RWPE1 (cell line): ENCODE measurements at places on chromosomes 6 and 20.
A peak's percentile ranks its signal among the peaks of the same experiment; 100 is the strongest.

DNA sequence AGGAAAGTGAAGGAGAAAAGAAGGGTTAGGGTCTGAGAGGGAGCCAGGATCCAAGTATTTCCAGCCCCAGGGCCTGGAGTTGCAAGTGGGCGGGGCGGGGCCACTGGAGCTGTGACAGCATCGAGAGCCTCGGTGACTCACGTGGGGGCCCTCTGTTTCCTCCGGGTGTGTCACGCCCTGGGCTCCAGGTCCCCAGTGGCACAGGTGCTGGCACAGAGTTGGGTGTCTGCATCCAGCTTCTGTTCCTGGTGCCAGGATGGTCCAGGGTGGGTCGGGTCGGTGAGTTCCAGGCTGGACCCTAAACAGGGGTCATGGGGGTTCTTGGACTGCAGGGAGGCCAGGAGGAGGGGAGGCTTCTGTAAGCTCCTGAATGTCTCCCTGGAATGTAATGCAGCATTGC lies 16.7 kb downstream of the RAET1L start:
- DNase-seq: peak; percentile 62

- DNase-seq: no peak
Observed at GRCh38 chr6:114651611-114652010, 308.8 kb upstream of the HS3ST5 start.

DNA sequence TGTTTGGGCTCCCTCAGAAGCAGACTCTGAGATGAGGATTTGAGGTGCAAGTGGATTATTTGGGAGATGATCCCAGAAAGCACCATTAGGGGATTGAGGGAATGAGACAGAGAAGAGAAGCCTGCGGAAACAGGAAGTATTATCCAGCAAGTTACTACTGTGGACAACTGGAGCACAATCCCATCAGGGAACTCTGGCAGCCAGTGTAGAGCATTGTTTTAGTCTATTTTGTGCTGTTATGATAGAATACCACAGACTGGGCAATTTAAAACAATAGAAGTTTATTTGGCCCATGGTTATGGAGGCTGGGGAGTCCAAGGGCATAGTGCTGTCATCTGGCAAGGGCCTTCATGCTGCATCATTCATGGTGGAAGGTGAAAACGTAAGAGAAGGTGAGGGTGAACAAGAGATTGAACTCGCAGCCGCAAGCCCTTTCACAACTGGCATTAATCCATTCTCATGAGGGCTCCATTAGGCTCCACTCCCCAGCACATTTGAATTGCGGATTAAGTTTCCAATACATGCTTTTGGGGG lies 43.5 kb upstream of the SLC9A8 start:
- DNase-seq: no peak

DNA sequence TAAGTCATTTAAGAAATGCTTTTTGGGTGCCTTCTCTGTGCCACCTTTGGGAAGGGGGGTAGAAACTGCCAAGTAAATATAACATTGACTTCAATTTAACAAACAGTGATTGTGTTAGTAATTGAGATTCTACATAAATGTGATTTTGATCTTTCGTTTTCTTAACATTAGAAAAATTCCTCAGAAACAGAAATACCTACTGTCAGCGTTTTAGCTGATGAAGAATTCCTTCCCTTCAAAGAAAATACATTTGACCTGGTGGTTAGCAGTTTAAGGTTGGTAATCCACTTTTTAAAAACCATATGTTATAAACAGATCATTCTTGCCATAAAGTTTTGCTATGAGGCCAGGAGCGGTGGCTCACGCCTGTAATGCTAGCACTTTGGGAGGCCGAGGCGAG lies 9.8 kb downstream of the NDUFAF5 start:
- no peak for DNase-seq

DNA sequence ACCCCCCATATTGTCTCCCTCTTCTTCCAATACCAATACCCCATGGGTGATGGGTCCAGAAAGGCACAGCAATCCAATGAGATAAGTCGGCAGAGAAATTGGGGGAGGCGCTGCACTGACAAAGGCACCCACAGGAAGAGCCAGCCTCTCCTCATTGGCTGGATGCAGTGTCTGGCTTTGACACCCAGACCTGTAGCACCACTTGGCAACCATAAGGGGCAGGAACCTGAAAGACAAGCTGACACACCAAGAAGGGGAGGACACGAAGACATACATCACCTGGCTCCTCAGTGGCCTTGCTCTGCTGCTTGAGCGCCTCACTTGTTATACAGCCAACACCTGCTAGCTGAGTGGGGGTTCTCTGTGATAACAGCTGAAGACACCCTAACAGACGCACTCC lies 19.4 kb upstream of the SLC4A11 start:
- no peak for DNase-seq

DNA sequence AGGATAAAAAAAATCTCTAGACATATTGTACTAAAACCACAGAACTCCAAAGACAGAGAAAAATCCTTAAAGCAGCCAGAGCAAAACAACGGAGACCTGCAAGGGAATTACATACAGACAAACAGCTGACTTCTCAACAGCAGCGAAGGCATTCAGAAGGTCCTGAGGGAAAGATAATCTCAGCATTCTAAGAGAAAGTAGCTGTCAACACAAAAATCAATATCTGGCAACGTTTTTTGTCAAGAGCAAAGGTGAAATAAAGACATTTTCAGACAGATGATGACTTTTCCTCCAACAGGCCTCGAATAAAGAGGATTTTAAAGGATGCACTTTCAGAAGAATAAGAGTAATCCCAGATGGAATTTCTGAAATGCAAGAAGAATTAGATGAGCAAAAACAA lies 6.1 kb upstream of the SCGN start:
- no peak for DNase-seq

DNA sequence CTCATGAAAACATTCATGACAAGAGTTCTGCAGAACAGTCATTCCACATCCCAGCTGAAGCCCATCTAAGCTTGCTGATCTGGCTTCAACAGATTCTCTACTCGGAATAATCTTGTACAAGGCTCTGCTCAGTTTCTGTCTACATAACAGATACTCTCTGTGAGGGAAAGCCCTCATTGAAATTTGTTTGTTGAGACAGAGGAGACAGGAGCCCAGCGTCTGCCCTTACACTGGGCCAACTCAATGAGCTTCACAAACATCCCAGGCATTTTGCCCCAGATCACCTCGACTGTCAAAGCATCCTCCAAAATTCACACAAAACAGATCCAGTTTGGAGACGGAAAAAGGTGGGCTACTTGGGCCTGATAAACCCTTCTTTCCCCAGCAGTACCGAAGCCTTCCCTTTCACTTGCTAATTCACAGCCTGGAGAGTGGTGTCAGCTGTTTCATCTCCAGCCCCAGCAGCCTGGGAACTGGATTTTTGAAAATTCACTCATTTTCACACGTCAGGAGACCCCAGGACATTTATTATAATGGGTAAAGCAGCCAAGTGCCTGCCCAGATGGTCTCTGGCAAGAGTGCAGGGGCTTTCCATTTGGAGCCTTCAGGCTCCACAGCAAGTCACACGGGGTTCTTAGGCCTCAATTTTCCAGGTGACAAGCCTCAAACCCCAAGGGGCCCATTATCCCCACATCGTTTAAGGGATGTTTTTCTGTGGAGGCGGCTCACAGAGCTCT lies 7.3 kb downstream of the CCDC167 start:
- DNase-seq: no peak

- DNase-seq: no peak
Observed at GRCh38 chr20:33566781-33567603, 77.1 kb downstream of the CBFA2T2 start.

- no peak for DNase-seq
Observed at GRCh38 chr6:12363651-12364381, 73.7 kb downstream of the EDN1 start.

DNA sequence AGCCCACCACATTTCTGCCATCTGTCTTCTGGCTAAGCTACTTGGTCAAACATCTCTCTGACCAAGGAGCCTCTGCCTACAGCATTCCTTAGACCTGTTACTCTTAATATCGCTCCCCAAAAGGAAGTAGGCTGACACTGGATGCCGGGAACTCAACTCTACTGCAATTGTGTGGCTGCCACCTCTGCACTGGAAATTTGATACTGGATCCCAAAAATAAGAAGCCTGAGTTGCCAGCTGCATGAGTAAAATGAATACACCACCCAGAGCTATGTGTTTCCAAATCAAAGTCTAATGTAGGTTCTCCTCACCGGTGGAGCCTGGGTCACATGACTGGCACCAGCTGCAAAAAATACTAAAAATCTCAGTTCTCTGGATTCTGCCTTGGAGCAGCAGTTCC lies 36.9 kb downstream of the UNC5CL start:
- DNase-seq: no peak

DNA sequence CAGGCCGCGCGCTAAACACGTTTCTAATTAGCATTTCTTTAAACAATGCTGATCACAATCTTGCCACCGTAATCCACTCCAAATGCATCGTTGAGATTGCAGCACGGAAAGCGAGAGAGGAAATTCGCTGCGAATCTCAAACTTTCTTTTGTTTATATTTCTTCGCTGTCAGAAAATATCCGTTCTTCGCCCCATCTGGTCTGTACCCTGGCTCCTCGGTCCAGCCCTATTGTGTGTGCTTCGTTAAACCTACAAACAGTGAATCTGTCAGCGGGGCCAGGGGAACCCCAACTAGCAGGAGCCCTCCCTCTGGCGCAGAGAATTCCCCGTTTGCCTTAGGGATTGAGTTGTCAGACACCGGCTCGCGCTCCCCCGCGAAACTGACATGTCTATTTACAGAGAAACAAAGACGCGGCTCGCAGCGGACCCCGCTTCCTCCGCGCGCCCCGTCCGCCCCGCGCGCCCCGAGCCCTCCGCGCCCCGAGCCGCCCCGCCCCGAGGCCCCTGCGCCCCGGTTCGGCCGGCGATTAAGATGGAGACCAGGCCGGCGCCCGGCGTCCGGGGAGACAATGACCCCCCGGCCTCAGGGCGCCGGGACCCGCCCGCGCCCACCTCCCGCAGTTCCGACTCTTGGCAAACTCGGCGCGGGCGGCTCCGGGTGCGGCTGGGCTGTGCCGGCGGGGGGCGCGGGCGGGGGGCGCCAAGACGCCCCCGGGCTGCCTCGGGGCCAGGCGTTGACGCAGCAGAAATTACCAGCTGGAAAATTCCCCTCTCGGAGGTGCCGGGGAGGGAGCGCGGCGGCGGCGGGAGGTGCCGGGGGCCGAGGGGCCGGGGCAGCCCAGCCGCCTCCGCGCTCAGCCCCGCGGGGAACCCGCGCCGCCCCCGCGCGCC lies 874 bp downstream of the ZBTB46 start:
- no peak for DNase-seq

DNA sequence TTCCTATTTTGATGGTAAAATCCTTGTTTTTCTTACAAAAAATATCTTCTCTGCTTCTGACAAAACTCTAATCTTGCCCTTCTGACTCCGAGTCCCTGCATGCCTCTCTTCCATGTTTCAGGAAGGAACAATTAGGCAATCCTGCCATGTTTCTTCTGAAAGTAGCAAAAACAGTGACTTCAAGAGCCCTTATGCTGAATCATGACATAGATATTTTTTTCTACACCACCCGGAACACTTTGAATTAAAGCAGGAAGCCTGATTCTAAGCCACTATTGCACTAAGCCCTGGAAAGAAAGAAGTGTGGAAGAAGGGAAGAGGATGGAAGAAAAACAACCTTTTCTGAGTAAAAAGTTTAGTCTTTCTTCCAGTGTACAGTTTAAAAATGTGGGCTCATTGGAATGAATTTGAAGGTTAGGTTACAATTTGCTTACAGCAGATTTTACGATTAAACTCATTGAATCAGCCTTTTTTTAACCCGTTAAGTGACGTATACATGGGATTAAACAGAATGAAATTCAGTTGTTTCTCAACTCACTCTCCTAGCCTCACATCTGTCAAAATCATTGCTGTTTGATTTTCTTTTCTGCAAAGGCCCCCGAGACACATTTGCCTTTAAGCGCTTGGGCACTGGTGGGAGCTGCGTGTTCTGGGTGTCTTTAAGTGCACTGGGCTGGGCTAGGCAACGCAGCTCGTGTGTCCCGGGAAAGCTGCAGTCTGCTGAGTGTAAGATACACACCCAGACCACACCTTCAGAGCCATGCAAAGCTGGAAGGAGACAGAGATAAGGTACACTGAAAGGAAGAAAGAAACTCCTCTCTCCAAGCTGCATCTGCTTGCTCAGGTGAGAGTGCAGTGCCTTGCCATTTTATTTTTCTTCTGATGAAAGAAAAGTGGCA lies 159.4 kb upstream of the CITED2 start:
- no peak for DNase-seq

DNA sequence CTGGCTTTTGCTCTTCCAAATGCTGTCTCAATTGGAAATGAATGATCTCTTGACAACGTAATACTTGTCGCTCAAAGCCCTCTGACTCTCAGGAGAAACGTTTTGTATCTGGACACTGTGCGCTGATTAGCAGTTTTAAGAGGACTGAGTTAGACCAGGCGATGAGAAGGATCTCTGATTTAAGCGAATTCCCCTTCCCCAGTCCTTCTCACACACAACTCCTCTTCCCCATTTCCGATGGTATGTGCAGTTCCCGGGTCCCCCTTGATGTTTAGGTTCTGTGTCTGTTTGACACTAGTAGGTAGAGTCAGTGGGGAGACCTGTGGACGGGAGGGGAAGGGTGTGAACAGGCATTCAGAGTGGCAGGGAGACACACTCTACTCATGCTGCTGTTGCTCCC lies 2.5 kb downstream of the ZDHHC14 start:
- DNase-seq: no peak

- DNase-seq: no peak
Observed at GRCh38 chr6:158338311-158339112, 26.2 kb downstream of the TULP4 start.

- no peak for DNase-seq
Observed at GRCh38 chr20:37940858-37941257, 37.9 kb downstream of the VSTM2L start.

DNA sequence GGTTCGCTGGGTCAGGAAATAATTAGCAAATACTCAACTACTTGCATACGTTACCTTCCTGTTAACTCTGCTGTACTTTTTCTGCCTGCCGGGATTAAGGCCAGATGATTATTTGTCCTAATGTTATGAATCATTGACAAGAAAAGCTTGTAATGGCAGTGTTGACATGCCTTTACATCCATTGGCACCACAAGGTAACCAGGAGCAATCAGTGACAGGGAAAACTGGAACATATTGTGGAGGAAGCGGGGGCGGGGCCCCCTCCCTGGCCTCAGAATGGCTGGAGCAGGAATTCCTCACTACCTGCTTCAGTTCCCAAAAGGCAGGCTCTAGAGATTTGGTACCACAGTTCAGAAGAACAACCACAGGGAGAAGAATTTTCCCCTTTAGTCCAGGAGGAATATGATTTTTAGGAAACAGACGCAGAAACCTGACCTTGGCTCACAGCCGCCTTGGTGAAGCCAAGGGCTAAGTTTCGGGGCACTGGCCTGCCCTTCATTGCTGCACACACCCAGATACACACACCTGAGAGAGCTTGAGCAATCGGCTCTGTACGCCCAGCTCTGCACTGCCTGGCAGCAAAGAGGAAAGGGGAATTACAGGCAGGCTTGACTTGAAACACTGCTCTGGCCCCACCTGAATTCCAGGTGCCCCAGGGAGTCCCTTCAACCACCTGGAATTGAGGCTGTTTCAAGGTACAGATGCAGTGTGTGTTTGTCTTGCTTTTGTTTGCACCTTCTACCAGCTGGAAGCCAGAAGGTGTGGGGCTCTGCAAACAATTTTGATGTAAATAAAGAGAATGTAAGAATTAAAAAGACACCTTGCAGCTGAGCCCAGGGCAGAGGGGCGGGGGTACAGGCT lies 89.8 kb downstream of the MYB start:
- DNase-seq: peak; percentile 45

GRCh38 chr20:35318502-35319157 lies 26.4 kb upstream of the FAM83C start:
- peak; percentile 99 for DNase-seq
